ENCODE measurements at places on chromosomes 2 and 18.
A peak's percentile ranks its signal among the peaks of the same experiment; 100 is the strongest.

GRCh38 chr2:99554238-99554637 lies 64.4 kb upstream of the REV1 start:
- no peak for DNase-seq

GRCh38 chr2:174836377-174836994 lies 72.2 kb upstream of the CHRNA1 start:
- DNase-seq, result no peak

- DNase-seq, result no peak
Observed at GRCh38 chr2:116467243-116467642, 1347.2 kb upstream of the DDX18 start.

GRCh38 chr2:108244667-108245414 lies 5.1 kb downstream of the SULT1C3 start:
- no peak for DNase-seq

- DNase-seq, result peak; percentile 48
Observed at GRCh38 chr2:135709992-135710391, 31.7 kb upstream of the UBXN4 start.

DNA sequence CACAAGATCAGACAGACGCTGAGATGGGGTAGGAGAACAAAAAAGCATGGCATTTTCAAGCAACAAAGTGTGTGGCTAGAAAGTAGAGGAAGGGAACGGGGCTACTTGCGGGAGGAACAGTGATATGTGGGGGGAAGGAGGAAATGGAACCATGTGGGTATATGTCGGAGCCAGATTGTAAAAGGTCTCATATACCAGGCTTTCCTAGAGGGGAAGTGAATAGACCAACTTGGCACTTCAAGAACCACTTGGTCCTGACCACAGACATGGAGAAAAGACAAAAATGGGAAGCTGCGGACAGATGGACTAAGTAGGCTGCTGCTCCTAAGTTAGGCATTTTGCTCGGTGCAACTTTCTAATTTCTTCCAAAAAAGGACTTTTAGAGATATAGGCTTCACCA lies 196.0 kb downstream of the DCC start:
- DNase-seq, result no peak

DNA sequence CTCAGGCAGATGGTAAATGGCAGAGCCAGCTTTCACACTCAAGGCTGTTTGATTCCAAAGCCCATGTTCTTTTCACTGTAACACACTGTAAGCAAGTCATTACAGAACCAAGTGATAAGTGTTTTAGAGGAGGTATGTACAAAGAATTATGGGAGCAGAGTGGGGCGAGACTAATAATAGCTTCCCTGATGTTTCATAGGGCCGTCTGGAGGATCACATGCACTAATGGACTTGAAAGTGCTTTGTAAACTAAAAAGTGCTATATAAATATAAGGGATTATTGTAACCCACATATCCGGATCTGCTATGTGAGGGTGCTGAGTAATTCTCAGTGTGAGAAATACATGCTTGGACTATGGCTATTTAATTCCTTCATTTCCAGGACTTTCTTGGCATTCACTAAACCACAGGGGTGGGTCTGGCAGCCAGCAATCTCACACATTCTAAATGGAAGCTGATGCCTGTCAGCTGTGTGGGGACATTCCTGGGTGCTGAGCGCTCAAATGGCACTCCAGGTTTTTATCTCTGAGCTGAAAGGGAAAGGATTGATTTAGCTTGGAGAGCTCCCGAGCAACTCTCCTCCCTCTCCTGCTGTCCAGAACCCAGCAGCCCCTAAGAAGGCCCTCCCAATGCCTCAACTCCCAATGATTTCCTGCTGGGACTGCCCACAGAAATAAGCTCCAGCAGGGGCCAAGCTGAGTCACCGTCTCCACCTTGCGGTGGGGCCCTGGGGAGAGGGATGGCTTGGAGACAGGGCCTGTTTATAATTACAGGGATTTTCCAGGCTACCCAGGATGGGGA lies 222.8 kb downstream of the SOX11 start:
- DNase-seq, result peak; percentile 69

GRCh38 chr2:226639550-226639949 lies 160.1 kb downstream of the IRS1 start:
- no peak for DNase-seq

GRCh38 chr18:35174093-35174731 lies 66.6 kb upstream of the ZNF397 start:
- DNase-seq, result peak; percentile 60

- no peak for DNase-seq
Observed at GRCh38 chr18:63619661-63620060, 24.4 kb downstream of the SERPINB4 start.

- DNase-seq, result no peak
Observed at GRCh38 chr2:168594778-168595177, 138.7 kb downstream of the CERS6 start.

GRCh38 chr2:113224647-113225236 lies 51.0 kb downstream of the PSD4 start:
- DNase-seq, result no peak

DNA sequence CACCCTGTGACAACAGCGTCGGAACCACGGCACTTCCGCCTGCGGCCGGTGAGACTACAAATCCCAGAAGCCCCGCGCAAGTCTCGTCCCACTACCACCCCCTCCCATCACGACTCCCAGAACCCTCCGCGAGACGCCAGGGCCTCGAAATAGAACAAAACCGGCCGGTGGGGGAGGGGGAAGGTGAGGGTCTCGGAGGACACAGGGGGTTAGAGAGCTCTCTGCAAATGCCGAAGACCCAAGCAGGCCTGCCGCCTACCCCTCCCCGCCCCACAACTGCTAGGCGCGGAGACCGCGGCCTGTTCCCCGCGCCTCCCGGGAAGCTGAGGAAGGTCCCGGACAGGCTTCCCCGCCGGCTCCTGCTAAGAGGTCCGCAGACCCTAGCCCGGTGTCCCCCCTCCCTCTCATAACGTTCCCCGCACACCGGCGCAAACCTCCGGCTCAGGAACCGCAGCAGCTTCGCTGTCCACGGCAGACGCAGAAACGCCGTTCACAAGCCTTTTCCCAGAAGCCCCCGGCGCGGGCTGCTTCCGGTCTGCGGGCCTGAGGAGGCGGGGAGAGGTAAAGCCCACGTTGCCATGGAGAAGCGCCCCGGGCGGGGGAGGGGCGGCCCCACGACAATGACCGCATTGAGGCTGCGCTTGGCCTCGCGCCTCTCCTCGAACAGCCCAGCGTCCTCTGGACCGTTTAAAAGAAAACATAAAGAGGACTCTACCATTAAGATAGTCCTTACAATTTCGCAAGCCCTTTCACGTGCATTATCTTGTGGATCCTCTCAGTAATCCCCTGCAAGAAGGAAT lies at the start of gene ZNF24:
Gene ZNF24 (minus strand): TSS at position 485 of the 800 bp plus-strand sequence. CDS start 3,770 bp downstream, outside the sequence.
- DNase-seq, result peak; percentile 99

DNA sequence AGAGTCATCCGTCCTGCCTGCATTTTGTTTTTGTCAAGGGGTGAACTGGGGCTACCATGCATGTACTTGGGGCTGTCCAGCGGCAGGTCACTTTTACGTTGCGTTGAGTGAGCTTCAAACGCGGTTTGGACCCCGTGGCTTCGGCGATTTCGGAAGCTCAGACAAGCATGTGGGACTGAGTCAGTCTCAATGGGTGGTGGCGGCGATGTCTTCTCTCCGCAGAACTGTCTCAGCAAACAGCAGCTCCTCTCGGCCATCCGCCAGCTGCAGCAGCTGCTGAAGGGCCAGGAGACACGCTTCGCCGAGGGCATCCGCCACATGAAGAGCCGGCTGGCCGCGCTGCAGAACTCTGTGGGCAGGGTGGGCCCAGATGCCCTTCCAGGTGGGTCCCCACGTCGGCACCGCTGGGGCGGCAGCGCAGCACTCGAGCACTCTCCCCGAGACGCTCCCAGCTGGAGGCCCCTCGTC lies 21.3 kb downstream of the FBLN7 start:
- no peak for DNase-seq

DNA sequence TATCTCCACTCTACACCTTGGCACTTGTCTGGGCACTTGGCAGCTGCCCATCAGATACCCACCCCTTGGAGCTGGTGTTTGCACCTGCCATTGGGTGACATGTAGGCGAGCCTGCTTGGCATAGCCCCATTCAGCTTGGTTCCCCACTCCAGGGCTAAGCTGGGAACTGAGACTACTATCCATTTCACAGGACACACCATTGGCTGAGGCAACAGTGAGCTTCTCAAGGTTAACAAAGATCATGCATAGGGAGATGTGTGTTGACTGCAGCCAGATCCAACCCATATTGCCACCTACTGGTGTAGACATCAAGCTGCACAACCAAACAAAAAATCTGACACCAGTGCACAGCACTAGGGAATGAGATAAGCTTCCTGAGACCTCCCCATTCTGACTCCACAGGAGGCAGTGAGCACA lies 1389.8 kb upstream of the TMEFF2 start:
- DNase-seq, result peak; percentile 51

DNA sequence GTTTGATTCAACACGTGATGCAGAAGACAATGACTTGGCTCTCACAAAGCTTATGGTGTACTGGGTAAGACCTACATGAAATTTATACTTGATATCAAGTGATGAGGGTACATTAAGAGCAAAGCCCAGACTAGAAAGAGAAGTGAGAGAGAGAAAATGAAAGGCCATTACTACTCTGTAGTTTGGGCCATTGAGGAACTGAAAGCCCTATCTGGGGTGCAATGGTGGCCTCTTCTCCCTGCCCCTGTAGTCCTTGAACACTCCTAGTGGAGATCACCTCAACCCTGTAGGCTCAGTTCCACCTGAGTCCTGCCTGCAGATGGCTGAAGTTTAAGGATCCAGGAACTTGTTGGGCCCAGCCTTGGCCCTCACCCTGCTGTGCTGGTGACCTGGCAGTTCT lies 569.8 kb upstream of the MEX3C start:
- no peak for DNase-seq

- no peak for DNase-seq
Observed at GRCh38 chr2:159684796-159685195, 27.5 kb upstream of the MARCHF7 start.

- DNase-seq, result no peak
Observed at GRCh38 chr2:110807522-110807921, 75.1 kb downstream of the ACOXL start.

GRCh38 chr18:36509646-36510197 lies 212.2 kb downstream of the FHOD3 start:
- DNase-seq, result no peak

DNA sequence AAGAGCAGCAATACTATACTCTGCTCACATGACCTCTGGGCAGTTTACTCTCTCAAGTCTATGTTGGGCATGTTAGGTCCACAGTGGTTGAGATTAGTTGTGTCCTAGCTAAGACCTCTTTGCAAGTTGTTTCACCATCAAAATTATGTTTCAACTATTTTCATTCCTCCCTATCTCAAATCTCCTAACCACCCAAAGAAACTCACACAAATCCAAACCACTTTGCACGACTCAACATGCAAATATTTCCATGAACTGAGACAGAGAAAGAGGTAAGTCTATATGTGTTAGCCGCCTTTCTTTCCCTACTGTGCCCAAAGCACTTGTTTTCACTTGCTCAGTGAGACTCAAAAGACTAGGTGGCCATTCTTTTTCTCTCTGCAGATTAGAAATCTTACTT lies 546.8 kb downstream of the TNS1 start:
- DNase-seq, result no peak

DNA sequence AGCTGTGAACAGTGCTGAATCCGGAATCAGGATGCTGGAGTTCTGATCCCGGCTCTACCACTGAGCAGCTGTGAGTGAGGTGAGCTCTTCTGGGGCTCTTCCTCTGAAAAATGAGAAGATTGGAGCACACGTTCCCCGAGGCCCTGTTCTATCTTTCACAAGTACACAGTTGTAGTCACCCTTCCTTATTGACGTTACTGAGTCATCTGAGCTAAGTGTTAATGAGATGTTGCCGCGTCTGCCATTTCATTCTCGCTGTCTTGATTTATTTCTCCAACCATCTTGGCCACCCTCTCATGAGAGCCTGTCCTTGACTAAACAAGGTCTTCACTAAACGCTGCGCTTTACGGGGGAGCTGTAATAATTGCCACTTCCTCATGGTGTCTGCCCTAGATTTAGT lies 31.9 kb upstream of the EFR3B start:
- no peak for DNase-seq

- peak; percentile 69 for DNase-seq
Observed at GRCh38 chr2:69724540-69725159, 17.3 kb upstream of the ANXA4 start.

DNA sequence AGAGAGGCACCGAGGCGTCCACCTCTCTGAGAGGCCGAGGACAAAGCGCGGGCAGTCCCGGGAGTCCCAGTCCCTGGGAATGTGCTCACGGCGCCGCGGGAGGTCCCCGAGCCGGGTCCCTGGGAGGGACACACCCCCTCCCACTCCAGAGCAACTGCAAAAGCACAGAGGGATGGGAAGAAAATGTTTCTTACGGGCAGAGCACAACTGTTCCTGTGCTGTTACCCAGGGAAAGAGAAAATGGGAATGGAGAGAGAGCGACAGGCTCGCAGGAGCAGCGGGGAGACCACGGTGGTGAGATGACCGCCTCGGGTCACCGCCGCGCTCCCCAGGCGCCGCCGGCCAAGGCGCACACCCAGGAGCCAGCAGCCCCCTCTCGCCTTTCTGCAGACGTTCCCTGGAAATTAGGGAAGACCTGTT lies 1.2 kb upstream of the BCL11A start:
- DNase-seq, result peak; percentile 19

GRCh38 chr2:206824993-206825392 lies 59.6 kb downstream of the FASTKD2 start:
- no peak for DNase-seq

GRCh38 chr18:9055185-9055584 lies 47.3 kb upstream of the NDUFV2 start:
- DNase-seq, result no peak

DNA sequence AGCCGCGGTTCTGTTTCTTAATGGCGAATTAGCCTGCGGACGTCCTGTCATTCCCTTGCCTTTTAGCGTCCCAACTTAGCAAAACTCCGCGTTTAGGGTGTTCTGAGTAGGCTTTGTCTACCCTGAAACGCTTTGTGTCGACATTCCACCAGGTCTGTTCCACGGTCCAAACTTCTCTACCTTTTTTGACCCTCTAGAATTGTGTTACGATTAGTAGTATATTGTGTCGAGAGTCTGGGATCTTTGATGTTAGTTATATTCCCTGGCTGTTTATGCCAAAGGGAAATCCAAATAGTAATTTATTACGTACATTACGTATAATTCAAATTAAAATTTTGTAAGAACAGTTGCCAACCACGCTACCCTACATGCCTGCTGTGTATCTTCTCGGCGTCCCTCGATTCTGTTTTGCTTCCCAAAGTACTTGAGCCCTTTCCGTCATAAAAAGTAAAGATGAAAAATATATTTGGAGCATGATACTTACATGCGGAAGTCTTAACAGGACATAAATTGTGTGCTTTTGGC lies 495 bp upstream of the TTC32 start:
- DNase-seq, result peak; percentile 32
